Ammon's horn (tissue), 1 donor: ENCODE measurements at places on chromosomes 6 and 20.

DNA sequence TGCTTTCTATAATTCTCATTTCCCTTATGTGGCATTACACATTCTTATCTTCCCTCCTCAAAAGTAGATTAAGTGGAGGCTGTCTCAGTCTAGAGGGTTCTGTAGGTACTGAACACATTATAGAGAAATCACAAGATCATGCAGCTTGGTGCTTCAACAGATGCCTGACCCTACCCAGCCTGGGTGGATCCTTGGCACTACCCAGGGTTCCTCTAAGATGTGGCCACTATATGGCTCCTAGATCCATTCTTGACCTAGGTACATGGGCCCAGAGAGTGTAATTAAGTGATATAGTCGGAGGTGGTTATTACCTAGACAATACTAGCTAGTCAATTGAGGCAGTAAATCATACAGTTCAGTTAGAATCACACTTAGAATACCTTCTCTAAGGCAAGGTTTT, 213.9 kb downstream of the AKAP7 start:
- DNase-seq: no peak

DNA sequence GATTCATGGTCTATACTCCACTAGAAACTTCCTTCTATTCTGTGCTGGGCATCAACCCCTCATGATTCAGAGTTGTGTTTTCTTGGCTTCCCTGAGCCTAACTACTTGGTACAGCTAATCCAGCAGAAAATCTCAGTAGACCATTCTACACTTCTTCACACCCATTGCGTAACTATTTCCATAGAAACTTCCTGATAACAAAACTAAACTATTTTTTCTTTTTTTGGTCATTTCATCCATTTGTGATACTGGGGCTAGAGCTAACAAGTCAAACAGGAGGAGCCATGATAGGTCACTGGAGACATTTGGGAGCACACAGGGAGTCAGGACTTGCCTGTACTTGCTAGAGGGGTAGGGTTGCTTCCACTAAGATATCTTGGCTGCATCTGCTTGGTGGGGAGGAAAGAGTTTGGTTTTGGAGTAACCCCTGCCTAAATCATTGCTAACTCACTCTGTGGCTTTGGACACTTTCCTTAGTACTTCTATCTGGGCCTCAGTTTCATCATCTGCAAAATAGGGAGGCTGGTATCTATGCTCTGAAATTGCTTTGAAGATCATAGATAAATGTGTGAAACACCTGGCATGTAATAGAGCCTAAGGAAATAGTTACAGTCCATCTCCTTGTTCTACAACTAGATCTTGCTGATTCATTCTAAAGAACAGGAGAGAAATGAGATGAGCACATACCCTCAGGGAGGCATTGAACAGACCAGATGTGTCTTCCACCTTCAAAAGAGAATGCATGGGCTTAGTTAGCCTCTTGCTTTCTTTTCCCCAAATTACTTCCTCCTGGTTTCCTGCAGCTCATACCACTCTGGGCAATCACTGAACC, 127.9 kb upstream of the ADGRF1 start:
- DNase-seq: peak; percentile 15

DNA sequence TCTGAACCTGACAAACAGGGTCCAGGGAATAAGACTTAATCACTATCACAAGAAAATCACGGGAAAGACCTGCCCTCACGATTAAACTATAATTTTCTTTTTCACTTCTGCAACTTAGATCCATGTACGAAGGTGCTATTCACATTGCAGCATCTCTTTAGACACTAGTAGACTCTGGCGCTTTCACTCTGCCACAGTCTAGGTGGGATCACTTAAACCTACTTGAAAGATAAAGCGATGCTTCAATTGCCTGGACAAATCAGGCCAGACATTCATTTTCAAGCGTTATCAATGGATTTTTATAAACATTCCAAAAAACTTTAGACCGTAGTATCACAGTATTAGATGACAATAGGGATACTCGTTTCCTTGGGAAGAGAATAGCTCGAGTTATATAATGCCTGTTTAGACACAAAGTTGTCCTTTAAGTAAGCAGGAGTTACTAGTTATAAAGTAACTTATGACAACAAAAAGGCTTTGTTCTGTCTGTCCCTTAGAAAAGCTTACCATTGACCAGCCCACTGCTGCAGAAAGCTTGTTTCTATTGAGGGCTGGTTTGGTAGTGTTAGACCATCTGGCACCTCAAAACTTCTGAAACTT, 367.3 kb downstream of the UTRN start:
- no peak for DNase-seq

- no peak for DNase-seq
Observed at GRCh38 chr6:30761791-30762429, 17.6 kb upstream of the IER3 start.

DNA sequence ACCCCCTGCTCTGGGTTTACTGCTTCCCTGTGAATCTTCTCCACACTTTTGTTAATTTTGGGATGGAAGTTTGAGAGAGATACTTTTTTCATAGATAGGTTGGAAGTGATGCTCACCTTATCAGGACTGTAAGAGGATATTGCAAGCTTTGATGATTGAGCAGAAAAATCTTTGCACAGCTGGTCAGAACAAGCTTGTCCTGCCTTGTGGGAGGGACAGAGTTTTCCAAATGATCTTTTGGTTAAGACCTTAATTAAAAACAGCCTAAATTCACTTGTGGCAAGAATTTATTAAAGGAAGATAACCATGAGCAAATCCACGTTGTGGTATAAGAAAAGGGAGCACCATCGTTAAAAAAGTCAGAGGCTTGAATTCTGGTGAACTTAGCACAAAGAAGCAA, 32.2 kb downstream of the E2F3 start:
- DNase-seq: no peak

DNA sequence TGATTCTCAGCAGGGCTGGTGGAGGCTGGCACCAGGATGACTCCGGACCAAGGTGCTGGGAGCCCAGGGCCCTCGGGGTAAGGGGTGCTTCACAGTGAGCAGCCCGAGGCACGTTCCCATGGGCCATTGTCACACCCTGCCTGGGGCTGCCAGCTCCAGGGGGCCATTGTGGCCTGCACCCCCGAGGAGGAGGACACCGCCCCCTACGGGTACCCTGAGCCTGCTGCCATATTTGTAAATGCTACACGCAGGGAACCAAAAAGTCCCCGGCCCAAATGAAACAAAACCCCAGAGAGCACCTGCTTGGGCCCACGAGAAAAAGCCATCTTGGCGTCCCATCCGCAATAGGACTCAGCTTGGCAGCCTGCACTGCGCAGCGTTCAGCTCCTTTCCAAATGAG, 64.7 kb upstream of the GATA5 start:
- no peak for DNase-seq

GRCh38 chr20:24461848-24462247, 7.6 kb upstream of the SYNDIG1 start:
- no peak for DNase-seq

DNA sequence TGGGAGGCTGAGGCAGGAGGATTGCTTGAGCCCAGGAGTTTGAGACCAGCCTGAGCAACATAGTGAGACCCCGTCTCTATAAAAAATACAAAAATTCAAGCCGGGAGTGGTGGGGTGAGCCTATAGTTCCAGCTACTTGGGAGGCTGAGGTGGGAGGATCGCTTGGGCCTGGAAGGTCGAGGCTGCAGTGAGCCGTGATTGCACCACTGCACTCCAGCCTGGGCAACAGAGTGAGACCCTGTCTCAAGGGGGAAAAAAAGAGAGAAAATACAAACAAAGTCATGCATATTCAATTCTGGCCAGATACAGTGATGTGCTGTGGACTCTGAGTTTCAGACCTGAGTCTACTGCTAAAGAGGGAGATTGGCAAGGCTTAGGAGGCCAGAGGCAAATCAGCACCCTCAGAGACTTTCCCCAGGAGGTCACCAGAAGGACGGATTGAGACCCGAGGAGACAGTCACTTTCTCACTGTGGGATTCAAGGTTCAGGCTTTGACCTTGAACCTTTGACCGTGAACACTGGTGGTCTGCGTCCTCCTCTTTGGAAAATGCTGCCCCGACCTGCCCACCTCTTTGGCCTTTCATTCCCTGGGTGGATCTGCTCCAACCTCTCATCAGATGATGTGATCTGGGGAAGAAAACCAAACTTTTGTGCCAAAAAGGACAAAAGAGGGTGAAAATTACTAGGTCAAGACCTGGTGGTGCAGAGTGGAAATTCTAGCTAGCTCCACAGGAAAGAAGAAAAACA, 31.2 kb downstream of the TGM2 start:
- DNase-seq: no peak

DNA sequence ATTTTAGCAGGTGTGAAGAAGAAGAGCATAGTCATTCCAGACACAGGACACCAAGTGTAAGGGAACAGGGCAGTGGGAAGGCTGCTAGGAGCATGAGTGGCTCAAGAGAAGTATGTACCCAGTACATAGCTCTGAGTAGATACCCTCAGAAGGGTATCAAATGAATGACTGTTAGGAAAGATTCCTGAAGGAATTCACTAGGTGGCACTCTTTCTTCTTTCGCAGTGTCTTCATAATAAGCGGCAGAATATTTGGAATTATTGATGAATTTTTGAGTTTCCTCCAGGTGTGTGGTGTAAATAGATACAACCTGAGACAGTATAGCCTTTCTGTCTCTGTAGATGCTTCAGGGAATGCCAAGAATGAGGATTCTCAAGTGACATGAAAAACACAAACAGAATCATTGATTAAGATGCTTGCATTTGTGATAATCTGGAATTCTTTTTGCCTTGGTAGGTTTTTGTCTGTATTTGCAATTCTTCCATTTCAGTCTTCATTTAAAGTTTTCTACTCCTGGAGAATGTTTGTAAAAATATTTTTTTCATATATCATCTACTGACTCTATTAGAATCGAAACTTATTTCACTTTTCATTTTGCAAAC, 264.3 kb upstream of the RIMS1 start:
- DNase-seq: peak; percentile 4

DNA sequence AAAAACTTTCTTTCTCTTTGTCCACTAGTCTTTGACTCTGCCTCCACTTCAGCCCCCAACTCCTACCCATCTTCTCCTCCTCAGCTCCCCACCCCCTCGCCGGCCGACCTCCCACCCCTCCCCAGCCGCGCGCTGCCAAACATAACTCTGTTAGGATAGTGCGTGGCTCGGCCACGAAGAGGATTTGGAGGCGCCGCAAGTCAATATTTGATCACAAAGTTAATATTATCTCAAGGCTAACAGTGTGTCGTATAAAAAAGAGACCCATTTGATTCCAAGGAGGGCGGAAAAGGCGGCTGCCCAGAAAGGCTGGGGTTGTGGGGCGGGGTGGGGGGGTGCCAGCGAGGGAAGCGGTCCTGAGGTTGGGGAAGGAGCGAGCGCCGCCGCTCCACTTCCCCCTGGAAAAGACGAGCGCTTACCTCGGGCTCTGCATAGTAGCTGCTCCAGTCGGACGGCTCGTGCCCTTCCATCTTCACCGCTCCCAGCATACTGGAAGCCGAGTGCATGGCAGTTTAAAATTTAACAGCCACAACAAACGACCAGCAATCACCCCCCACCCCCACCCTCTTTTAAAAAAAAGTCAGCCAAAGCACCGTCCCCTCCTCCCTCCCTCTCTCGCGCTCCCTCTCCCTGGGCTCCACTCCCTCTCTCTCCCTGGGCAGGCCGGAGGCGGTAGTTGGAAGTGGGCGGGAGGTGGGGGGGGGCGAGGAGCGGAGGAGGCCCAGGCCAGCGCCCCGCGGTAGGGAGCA, 425 bp downstream of the FOXA2 start:
- DNase-seq: no peak
